ENCODE measurements at places on chromosomes 4 and X. TPM values are rescaled to one million over a fixed set of nuclear protein-coding genes. Genes with fewer than 3 reads are reported as not detected.

DNA sequence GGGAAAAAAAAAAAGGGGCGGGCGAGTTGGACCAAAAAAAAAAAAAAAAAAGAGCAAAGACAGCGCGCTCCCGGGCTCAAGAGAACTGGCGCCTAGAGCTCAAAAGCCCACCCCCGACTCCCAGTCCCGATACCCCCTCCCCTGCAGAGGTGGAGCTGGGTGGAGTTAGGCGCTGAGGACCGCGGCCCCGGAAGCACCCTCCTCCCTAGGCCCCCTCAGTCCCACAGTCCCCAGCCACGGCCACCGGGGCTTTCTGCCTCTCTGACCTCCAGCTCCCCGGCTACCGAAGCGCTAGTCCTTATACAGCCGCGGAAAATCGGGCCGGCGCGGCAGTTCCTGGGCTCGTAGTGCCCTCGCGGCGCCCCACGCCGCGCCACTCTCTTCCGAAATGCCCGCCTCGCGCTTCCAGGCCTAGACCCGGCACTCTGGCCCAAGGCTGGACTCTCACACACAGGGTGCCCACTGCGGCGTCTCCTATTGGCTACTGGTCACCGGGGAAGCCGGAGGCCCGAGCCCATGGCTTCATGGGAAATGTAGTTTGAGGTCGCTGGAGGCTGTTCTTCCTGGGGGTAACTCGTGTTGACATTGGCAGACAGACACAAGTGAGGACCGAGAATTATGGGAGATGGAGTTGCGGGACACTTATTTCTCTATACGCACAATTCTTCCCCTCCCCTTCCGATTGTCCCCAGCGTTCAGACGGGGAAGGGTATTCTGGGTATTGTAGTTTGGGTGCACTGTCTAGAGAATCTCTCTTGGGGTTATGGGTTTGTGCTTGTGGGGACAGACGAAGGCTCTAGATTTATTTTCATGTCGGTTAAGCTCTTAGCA lies at the start of gene ENOX2:
ENOX2 (minus strand) TSS at position 427 of the 831 bp plus-strand sequence. CDS start 199,993 bp downstream, outside the sequence.
- peaks cover 9% of the 10 kb centered on the region for H3K4me1 ChIP-seq
- peaks cover 4% of the 10 kb centered on the region for H3K36me3 ChIP-seq
- peak; percentile 87 for DNase-seq
- no peaks in the 10 kb centered on the region for H3K27me3 ChIP-seq
- no peak within 1 kb of the TSS for H3K4me3 ChIP-seq

DNA sequence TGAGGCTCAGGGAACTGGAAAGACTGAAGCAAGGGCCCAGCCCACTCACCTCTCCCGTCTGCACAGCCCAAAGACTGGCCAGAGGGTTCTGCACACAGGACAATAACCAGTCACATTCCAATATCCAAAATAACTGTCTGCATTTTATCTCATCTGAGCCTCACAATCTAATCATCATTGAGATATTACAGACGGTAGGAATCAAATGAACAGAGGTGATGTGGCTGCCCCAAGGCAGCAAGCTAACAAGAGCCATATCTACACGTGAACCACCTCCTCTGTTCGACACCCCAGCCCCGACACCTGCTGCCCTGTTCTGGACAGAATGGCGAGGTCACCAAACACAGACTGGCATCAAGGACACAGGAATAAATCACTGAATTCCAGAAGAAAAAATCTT lies 60.5 kb downstream of the AFAP1 start:
- H3K36me3 ChIP-seq: no peaks in the 10 kb centered on the region
- no peak for DNase-seq
- peaks cover 31% of the 10 kb centered on the region for H3K4me1 ChIP-seq
- H3K4me3 ChIP-seq: no peak overlapping the region
- H3K27ac ChIP-seq: no peak overlapping the region

DNA sequence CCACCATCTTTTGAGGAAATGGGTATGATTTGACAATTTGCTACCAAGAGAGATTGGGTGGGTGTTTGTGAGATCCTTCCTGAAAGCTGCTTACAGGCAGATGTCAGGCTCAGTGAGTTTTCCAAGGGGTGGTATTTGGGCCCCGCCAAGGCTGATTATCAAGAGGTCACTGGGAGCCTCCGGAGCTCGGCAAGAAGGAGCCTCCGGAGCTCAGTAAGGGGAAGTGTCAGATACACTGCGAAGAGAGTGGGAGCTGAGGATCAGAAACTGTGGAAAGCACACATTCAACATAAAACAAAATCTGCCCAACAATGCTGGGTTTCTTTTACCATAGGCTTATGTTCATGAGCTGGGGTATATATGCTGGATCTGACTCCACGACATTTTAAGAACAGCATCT lies 714 bp downstream of the RTL3 start:
- peak overlapping the region; percentile 72 for H3K27ac ChIP-seq
- peak overlapping the region; percentile 45 for H3K4me3 ChIP-seq
- no peaks in the 10 kb centered on the region for H3K27me3 ChIP-seq
- peaks cover 37% of the 10 kb centered on the region for H3K4me1 ChIP-seq
- DNase-seq: no peak
- H3K36me3 ChIP-seq: peaks cover 4% of the 10 kb centered on the region

DNA sequence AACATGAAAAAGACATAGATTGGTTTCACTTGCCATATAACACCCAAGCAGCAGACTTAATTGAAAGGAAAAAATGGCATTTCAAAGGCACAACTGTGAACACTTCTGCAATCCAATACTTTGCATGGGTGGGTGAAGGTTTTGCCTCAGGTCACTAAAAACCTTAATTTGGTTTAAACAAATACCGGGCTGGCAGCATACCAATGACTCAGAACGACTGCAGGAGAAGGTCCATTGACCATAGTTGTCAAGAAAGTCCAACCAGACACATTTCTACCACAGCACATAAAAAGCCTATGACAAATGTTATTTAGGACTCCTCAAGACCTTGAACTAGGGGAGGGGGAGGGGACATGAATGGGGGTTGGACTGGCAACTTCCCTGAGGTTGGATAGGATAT lies 183.6 kb upstream of the TRPC5 start:
- no peak for DNase-seq
- H3K27ac ChIP-seq: no peak overlapping the region
- no peak overlapping the region for H3K4me3 ChIP-seq

GRCh38 chrX:13381514-13381913 lies 61.7 kb upstream of the ATXN3L start:
- no peaks in the 10 kb centered on the region for H3K27me3 ChIP-seq
- H3K4me3 ChIP-seq: no peak overlapping the region
- H3K36me3 ChIP-seq: no peaks in the 10 kb centered on the region
- DNase-seq: no peak

DNA sequence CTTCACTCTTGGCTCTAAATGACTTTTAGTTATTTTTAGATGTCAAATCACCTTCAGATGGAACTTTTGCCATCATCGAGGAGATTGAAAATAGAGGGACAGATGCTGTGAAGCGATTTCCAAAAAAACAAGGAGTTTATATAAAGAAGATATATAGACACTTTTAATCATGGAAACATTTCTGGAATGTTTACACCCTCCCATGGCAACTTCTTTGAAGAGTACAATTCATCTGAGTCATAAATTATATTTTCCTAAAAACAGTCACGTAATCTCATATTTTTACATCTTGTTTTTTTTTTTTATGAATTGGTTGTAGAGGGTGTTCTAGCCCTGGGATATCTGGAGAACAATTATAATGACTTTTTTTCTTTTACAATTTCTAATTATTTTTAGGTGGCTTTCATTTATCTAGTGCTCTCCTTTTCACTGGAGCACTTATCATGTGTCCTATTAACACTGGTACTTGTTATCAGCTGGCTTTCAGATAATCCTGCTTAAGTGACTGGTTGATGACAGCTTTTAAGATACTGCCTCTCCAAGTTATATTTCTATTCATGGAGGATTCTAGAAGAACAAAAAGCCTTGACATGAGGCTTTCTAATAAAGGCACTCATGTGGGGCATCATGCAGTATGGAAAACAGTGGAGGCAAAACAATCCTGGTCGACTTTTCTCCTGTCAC lies 24.9 kb downstream of the PCDH7 start:
- H3K36me3 ChIP-seq: no peaks in the 10 kb centered on the region
- H3K4me3 ChIP-seq: no peak overlapping the region
- no peak for DNase-seq
- no peak overlapping the region for H3K27ac ChIP-seq

DNA sequence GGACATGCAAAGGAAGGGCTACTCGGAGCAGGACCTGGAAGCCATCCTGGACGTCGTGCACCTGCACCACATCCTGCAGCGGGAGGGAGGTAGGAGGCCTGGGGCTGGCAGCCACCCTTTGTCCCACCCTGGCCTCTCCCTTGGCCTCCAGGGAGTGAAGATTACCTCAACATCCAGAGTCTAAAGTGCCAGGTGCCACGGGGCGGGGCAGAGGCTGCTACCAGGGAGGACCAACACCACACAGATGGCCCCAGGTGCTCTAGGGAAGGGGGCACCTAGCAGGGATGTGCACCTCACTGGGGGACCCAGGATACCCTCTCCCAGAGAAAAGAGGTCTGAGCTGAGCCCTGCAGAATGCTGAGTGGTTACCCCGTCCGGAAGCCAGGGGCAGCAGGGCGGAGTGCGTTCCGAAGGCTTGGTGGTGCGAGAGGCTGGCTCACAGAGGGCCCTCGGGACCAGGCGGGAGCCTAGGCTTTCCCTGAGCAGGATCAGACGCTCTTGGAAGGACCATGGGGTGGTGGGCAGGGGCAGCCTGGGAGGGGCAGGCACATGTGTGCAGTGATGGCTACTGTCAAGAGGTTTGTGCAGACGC lies 16.1 kb downstream of the ABCD1 start:
- peak overlapping the region; percentile 94 for H3K27ac ChIP-seq
- DNase-seq: no peak
- H3K4me3 ChIP-seq: peak overlapping the region; percentile 65
- no peaks in the 10 kb centered on the region for H3K27me3 ChIP-seq

GRCh38 chrX:41796577-41796976 lies 72.6 kb downstream of the GPR82 start:
- no peak for DNase-seq
- H3K27me3 ChIP-seq: no peaks in the 10 kb centered on the region
- H3K4me3 ChIP-seq: no peak overlapping the region
- peaks cover 10% of the 10 kb centered on the region for H3K36me3 ChIP-seq
- H3K27ac ChIP-seq: no peak overlapping the region

- no peak for DNase-seq
- no peaks in the 10 kb centered on the region for H3K36me3 ChIP-seq
- H3K4me1 ChIP-seq: no peaks in the 10 kb centered on the region
- no peak overlapping the region for H3K27ac ChIP-seq
- no peak overlapping the region for H3K4me3 ChIP-seq
- no peaks in the 10 kb centered on the region for H3K27me3 ChIP-seq
Observed at GRCh38 chr4:166128403-166128802, 255.4 kb downstream of the TLL1 start.

DNA sequence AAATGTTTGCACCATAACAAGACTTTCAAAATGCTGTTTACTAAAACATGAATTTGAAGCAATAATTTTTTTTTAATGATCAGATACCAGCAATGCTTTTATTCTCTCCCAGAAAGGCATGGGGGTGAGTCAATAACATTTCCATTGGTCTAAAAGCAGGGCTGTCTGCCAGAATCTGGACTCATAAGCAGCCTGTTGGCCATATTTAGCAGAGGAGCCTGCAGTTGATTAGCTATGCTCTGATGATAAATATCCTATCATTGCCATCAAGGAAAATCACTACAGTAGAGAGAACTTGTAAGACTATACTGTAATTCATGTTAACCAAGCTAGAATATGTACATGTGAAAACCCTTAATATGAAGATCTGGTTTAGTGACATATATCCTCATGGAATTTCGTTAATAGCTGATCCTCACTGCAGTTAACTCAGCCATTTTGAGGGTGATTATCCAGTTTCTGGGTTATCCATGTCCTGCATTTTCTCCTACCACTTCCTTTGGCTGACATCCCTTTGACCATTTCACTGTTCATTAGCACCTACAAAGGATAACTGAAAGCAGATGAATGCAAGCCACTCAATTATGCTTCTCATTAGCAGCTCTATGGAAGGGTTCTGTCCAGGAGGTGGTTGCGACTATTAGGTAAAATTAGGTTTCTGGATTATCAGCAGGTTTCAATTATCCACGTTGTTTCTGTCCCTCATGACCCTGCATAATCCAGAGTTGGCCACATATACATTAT lies 72.9 kb upstream of the DIAPH2 start:
- H3K36me3 ChIP-seq: no peaks in the 10 kb centered on the region
- H3K27ac ChIP-seq: no peak overlapping the region
- no peaks in the 10 kb centered on the region for H3K4me1 ChIP-seq
- no peak overlapping the region for H3K4me3 ChIP-seq

DNA sequence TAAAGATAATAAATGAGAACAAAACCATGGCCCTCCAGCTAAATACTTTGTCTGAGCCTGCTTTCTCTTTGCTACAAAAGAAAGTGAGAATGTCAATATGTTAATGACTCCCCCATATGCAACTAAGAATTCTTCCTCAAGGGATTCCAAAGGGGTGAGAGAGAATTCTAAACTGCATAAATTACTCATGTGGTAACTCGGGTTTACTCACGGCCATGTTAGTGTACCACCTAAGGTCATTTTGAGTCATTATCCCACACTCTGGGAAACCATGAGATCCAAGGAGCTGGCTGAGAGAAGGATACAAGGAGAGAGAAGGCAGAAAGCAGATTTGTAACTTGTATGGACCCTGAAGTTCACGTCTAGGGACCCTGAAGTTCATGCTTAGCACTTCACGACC lies 190.3 kb downstream of the DHX15 start:
- H3K27ac ChIP-seq: no peak overlapping the region
- no peaks in the 10 kb centered on the region for H3K4me1 ChIP-seq
- no peaks in the 10 kb centered on the region for H3K36me3 ChIP-seq
- H3K4me3 ChIP-seq: no peak overlapping the region
- H3K27me3 ChIP-seq: no peaks in the 10 kb centered on the region

DNA sequence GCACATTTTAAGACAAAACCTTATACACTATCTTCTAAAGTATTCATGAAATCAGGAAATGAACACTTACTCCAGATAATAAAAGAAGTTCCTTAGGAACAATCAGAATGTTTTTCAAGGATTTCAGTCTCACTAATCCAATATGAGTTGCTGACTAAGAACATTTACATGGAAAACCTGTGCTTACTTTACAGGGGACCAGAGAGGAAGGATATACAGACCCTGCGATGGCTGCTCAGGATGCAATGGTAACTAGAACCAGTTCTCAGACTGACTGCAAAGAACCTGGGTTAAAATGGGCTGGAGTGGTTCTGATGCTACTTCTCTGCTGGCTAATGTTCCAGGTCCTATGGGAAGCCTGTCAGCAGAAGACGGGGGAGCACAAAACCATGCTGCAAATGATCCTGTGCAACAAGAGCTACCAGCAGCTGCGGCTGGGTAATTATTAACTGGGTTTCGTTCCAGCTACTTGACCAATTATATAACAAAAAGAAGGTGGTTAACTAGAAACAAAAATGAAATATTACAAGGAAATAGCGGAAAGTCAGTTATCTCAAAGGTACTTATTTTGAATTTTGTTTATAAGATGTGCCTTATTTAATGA lies 85.3 kb downstream of the ANXA10 start:
- no peaks in the 10 kb centered on the region for H3K4me1 ChIP-seq
- H3K27ac ChIP-seq: no peak overlapping the region
- no peak for DNase-seq
- H3K27me3 ChIP-seq: no peaks in the 10 kb centered on the region

GRCh38 chr4:94419956-94420355 lies 31.8 kb upstream of the PDLIM5 start:
- H3K27me3 ChIP-seq: peaks cover 16% of the 10 kb centered on the region
- H3K4me1 ChIP-seq: no peaks in the 10 kb centered on the region
- H3K36me3 ChIP-seq: no peaks in the 10 kb centered on the region
- no peak overlapping the region for H3K4me3 ChIP-seq
- no peak for DNase-seq
- no peak overlapping the region for H3K27ac ChIP-seq

NXF2 gene
- total RNA-seq: not detected

NRK gene
- not detected for total RNA-seq

PRR27 gene
- not detected for total RNA-seq

PRPS2 gene
- 94.3 TPM for total RNA-seq

PPBP gene
- not detected for total RNA-seq

VCX3A gene
- not detected for total RNA-seq

TAF1 gene
- 43.6 TPM for total RNA-seq

NXF2B gene
- total RNA-seq: not detected

SMIM10 gene
- 0.71 TPM for total RNA-seq

LIAS gene
- total RNA-seq: 15.3 TPM
